ENCODE measurements at places on chromosomes 3 and 15.
A peak's percentile ranks its signal among the peaks of the same experiment; 100 is the strongest.

DNA sequence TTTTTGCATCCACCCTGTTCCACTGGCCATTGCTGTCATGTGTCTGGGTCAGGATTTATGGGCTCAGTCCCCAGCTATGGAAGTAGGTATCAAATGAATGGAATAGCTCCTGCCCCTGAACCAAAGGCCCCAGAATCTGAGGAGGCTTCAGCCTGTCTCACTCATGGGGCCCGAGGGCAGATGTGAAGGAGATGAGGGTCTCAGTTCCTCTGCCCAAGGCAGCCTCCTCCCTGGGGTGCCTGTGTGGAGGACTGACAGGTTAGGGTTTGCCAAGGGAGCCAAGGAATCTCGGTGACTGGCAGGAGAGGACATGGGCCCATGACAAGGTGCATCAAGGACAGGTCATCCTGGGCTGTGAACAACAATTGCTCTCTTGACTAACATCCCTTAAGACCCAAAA is 70.4 kb downstream of the CPN2 start:
- H3K27ac ChIP-seq: no peak overlapping the region
- H3K4me1 ChIP-seq: peaks cover 45% of the 10 kb centered on the region
- no peak for DNase-seq

DNA sequence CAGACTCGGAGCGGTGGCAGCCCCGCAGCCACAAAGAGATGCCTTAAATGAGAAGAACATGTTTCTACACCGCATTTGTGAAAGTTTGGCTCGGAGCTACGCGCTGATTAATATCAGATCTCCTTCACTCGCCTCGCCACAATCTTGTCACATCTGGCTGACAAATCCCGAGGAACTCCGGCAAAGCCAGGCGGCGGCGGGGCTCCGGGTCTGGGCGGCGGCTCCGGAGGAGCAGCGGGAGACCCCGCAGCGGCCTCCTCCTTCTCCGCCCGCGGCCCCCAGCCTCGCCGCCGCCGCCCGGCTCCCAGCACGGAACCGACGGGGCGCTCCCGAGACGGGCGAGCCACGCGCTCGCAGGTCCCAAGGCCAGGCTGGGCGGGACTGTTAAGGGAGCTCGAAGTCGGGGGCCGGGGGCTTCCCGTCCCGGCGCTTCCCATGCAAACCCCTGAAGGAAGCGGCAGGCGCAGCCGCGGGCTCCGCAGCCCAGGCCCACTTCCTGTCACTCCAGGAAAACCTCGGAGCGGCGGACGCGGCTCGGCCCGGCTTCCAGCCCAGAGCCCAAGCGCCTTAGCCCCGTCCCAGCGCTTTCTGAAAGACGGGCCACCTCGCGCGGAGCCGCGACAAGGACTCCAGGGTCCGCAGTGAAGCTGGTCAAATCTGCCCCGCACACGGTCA is 1.2 kb downstream of the BNC1 start:
- no peaks in the 10 kb centered on the region for H3K36me3 ChIP-seq
- H3K27me3 ChIP-seq: peaks cover 48% of the 10 kb centered on the region
- peak overlapping the region; percentile 93 for H3K27ac ChIP-seq
- H3K4me1 ChIP-seq: peaks cover 72% of the 10 kb centered on the region

DNA sequence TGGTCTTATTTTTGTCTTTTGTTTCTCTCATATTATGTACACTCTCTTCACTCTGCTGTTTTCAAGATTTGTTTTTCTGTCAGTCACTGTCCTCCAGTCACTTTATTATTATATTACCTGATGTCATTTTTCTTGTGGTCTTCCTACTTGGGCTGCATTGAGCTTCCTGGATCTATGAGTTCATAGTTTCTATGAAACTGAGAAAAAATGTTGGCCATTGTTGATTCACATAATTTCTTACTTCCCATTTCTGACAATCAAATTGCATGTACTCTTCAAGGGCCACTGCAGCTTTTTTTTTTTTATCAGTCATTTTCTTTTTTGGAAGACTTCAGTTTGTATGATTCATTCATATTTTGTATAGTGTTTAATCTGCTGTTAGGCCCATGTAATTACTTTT is 1180.6 kb upstream of the GBE1 start:
- H3K4me3 ChIP-seq: no peak overlapping the region
- no peak for DNase-seq
- H3K36me3 ChIP-seq: no peaks in the 10 kb centered on the region

- H3K27me3 ChIP-seq: no peaks in the 10 kb centered on the region
- no peak overlapping the region for H3K27ac ChIP-seq
- H3K4me3 ChIP-seq: no peak overlapping the region
- DNase-seq: no peak
- H3K36me3 ChIP-seq: peaks cover 4% of the 10 kb centered on the region
These were observed 29.4 kb downstream of the EEFSEC start for GRCh38 chr3:128182656-128183055.

DNA sequence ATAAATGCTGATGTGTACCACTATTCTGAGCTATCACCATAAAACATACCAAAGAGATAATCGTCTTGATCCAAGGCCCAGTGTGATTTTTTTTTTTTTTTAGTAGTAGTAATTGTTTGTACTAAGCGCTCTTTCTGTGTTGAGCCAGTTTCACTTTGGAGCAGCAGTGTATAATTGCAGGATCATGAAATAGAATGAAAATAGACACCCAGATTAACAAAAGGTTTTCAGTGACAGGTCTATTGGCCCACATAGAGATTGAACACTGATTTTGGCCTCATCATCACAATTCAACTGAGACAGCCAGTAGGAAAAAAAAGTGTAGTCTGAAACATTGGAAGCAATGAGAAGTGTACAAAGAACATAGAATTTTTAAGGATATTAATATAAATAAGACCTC is 749.8 kb downstream of the NAALADL2 start:
- no peak overlapping the region for H3K4me3 ChIP-seq
- no peak for DNase-seq
- H3K4me1 ChIP-seq: peaks cover 16% of the 10 kb centered on the region

All from mesothelial cell of epicardium (in vitro differentiated cells).